ENCODE measurements at places on chromosomes 13 and 19.

- DNase-seq: no peak
These were observed 10.0 kb downstream of the ADGRE5 start for GRCh38 chr19:14391156-14391821.

DNA sequence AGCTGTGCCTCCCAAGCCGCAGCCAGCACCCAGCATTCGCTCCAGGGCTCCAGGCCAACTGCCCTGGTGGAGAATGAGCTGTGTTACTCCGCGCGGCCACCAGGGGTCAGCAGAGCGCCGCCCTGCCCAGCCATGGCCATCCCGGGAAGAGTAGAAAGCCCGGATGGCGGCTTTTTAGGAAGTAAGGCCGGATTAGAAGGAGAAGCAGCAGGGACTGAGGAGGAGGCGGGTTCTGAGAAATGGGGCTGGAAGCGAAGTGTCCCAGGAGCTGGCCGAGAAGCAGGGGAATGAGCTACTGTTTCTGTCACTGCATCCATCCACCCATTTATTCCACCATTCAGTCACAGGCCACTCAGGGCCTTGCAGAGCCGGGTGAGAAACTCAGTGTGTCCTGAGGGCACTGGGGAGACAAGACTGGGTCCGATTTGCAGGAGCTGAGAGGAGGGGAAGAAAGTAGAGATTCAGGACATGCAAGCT is 6.6 kb upstream of the NPAS1 start:
- peak; percentile 32 for DNase-seq

GRCh38 chr19:35056513-35057063 is 15.1 kb downstream of the HPN start:
- DNase-seq: no peak

- no peak for DNase-seq
These were observed 99.0 kb downstream of the MYO16 start for GRCh38 chr13:108728370-108728769.
